Cardiac muscle cell (in vitro differentiated cells and primary cell): ENCODE measurements at places on chromosomes 1 and 21.
A peak's percentile ranks its signal among the peaks of the same experiment; 100 is the strongest.

DNA sequence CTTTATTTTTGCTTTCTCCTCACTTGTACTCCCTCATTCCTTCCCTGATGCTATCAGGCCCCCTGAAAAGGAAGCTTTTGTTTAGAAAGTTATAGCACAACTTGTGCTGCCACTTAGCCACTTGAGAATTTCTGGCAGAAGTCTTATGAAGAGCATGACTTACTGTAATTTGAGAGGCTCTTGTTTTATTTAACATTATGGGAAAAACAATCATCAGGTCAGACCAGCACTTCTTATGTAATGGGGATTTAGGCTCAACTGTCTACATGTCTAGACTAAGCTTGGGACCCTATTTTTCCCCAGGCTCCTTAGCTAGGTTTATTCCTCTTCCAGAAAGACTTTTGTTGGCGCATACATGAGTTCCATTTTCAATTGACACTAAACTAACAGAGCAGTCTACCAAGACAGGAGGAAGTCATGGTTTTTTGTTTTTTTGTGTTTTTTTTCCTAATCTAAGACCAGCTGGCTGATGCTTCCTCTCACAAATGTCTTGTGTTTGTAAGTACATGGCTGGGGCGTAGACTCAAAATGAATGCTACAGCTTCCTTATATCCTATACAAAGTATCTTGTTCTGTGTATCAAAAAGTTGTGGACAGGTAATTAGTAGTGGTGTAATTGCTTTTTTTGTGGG is 31.5 kb downstream of the TNFSF4 start:
- no peak overlapping the region for H3K27ac ChIP-seq
- no peak overlapping the region for H3K4me3 ChIP-seq
- no peaks in the 10 kb centered on the region for H3K4me1 ChIP-seq

DNA sequence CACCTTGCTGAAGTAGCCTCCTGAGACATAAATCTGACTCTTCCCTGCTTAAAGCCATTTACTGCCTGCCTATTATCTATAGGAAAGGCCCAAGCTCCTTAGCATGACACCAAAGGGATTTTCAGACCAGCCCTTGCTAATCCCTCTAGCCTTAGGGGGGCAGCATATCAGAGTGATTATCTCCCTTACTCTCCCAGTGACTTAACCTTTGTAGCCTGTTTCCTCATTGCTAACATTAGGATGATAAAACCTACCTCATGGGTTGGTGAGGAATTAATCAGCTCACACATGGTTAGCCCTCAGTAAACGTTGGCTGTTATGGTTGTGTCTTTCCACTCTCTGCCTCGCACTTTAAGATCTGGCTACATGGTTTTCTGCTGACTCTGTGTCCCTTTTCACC is 70.1 kb downstream of the ROR1 start:
- H3K27me3 ChIP-seq = no peaks in the 10 kb centered on the region
- no peak for DNase-seq
- no peak overlapping the region for H3K4me3 ChIP-seq
- H3K36me3 ChIP-seq = no peaks in the 10 kb centered on the region
- H3K27ac ChIP-seq = no peak overlapping the region

DNA sequence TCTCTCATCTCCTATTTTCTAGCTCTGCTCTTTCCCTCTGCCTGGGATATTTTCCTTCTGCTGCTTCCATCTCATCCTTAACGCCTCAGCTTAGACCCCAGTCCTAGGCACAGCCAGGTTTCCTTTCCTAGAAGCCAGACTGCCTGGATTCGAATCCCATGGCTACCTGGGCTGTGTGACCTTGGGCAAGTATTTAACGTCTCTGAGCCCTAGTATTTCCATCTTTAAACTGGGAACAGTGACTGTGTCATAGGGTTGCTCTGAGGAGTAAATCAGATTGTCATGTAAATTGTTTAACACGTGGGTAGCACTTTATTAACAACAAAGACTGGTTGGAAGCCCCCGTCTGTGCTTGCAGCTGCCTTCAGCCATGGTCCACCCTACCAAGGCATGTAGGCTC is 18.4 kb downstream of the DHRS3 start:
- H3K27me3 ChIP-seq = no peaks in the 10 kb centered on the region
- no peak overlapping the region for H3K4me3 ChIP-seq
- H3K27ac ChIP-seq = no peak overlapping the region
- DNase-seq = no peak
- no peaks in the 10 kb centered on the region for H3K36me3 ChIP-seq

GRCh38 chr1:168656485-168656884 is 72.5 kb downstream of the DPT start:
- H3K27me3 ChIP-seq = no peaks in the 10 kb centered on the region
- DNase-seq = no peak
- no peak overlapping the region for H3K27ac ChIP-seq

- no peaks in the 10 kb centered on the region for H3K27me3 ChIP-seq
- no peak overlapping the region for H3K27ac ChIP-seq
- peaks cover 7% of the 10 kb centered on the region for H3K4me1 ChIP-seq
- no peak overlapping the region for H3K4me3 ChIP-seq
These were observed 3.6 kb downstream of the NECAP2 start for GRCh38 chr1:16443975-16444770.

GRCh38 chr1:159171254-159171687 is at the start of gene CADM3:
TSS of gene CADM3 (plus strand) at chr1:159171615. CDS start at chr1:159171766, 151 bp downstream.
- no peak within 1 kb of the TSS for H3K27ac ChIP-seq
- peaks cover 18% of the 10 kb centered on the region for H3K27me3 ChIP-seq
- H3K4me3 ChIP-seq = peak within 1 kb of the TSS; percentile 74
- DNase-seq = peak; percentile 56

- peak overlapping the region; percentile 96 for H3K4me3 ChIP-seq
- H3K27ac ChIP-seq = peak overlapping the region; percentile 99
- H3K27me3 ChIP-seq = no peaks in the 10 kb centered on the region
- no peaks in the 10 kb centered on the region for H3K36me3 ChIP-seq
- H3K4me1 ChIP-seq = peaks cover 12% of the 10 kb centered on the region
These were observed 463 bp upstream of the PRRC2C start for GRCh38 chr1:171484760-171485374.

DNA sequence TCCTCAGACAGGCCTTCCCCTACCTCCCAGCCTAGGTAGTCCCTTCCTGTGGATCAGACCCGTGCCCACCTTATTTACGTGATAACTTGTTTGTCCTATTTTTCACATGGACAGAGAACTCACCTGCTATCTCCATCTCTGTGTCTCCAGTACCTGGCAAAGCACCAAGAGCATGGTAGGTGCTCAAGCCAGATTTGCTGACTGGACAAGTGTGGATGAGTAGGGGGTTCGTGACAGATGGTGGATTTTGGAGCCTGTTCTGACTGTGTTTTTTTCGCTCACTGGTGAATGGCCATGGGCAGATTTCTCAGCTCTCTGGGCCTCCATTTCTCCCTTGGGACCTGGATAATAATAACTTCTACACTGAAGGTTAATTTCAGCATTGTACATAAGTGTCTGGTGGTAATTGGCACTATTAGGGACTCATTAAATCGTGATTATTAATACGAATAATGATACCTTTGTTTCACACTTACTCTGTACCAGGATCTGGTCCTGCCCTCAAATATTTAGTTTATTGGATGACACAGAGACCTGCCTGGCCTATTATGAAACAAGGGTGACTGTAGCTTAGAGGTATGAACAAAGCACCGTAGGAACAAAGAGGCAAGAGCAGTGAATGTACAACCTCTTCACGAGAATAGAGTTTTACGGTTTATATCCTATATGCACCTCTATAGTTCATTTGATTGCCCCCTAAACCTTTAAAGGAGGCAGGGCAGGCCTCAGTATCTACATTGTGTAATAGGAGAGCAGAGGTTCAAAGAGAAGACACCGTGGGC is 24.5 kb upstream of the SLC26A9 start:
- H3K4me3 ChIP-seq = no peak overlapping the region
- H3K27ac ChIP-seq = no peak overlapping the region
- DNase-seq = no peak
- H3K36me3 ChIP-seq = no peaks in the 10 kb centered on the region
- H3K4me1 ChIP-seq = peaks cover 3% of the 10 kb centered on the region

GRCh38 chr21:42572906-42573495 is 59.3 kb downstream of the SLC37A1 start:
- no peaks in the 10 kb centered on the region for H3K4me1 ChIP-seq
- no peak overlapping the region for H3K4me3 ChIP-seq
- H3K36me3 ChIP-seq = no peaks in the 10 kb centered on the region
- no peak overlapping the region for H3K27ac ChIP-seq

GRCh38 chr1:31302709-31303441 is 6.0 kb downstream of the ZCCHC17 start:
- peak; percentile 50 for DNase-seq
- H3K27me3 ChIP-seq = no peaks in the 10 kb centered on the region
- no peaks in the 10 kb centered on the region for H3K36me3 ChIP-seq
- no peak overlapping the region for H3K4me3 ChIP-seq
- no peak overlapping the region for H3K27ac ChIP-seq

DNA sequence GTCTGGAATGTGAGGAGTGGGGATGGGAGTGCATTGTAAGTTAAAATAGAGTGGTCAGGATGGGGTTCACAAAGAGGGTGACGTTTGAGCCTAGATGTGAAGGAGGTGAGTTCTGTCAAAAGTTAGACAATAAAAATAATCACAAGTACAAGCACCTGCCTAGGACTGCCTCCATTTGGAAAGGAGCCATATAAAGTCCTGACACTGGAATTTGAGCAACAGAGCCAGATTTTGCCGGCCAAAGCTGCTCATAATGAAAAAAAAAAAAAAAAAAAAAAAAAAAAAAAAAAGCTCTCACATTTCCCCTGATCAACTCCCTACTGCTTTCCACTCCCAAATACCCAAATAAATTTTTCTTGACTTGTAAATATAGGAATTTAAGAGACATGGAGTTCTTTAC is 4.1 kb downstream of the PALMD start:
- H3K27ac ChIP-seq = no peak overlapping the region
- no peaks in the 10 kb centered on the region for H3K36me3 ChIP-seq
- no peak overlapping the region for H3K4me3 ChIP-seq
- peak; percentile 43 for DNase-seq
- peaks cover 15% of the 10 kb centered on the region for H3K4me1 ChIP-seq

DNA sequence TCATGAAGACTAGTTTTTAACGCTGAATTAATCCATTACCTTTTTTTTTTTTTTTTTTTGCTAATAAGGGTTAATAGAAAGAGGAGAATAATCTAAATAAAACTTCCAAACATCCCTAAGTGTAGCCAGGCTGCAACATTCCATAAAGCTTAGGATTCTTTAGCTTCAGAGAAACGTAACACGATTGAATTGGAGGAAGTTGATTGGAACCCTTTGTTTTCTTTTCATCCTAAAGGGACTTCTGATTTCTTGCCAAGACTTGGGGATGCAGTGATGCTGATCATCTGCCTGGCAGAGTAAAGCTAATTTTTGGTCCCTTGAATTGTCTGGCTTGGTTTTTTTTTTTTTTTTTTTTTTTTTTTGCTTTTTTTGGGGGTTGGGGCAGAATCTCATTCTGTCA is 142.9 kb downstream of the VPS13D start:
- H3K27me3 ChIP-seq = no peaks in the 10 kb centered on the region
- H3K4me3 ChIP-seq = no peak overlapping the region
- H3K27ac ChIP-seq = no peak overlapping the region
- no peaks in the 10 kb centered on the region for H3K4me1 ChIP-seq

GRCh38 chr1:32886004-32886827 is at the start of gene HPCA:
TSS of gene HPCA (plus strand) at chr1:32886491. CDS start at chr1:32888899, 2,408 bp downstream.
- DNase-seq = peak; percentile 95
- no peaks in the 10 kb centered on the region for H3K4me1 ChIP-seq
- H3K36me3 ChIP-seq = no peaks in the 10 kb centered on the region
- no peak within 1 kb of the TSS for H3K27ac ChIP-seq
- peaks cover 61% of the 10 kb centered on the region for H3K27me3 ChIP-seq

DNA sequence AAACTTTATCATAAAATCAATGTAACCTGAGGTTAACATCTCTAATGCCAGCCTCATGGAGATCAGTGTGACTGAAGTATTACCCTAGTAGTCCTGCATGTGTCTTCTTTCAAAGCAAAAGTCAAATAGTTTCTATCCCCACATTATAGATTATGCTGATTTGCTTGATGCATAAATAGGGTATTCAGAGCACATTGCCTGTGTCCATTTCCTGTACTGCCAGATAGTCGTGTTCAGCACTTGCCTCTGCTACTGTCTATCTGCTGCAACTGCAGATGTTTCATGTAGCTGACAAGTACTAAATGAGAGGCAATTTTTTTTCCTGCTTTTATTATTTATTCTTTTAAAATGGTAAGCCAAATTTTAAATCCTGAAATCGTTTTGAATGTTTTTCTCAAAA is 348.7 kb downstream of the CHRM3 start:
- H3K36me3 ChIP-seq = no peaks in the 10 kb centered on the region
- H3K4me1 ChIP-seq = peaks cover 24% of the 10 kb centered on the region
- H3K27me3 ChIP-seq = peaks cover 8% of the 10 kb centered on the region
- no peak overlapping the region for H3K4me3 ChIP-seq
- DNase-seq = no peak

GRCh38 chr1:183472488-183473216 is at the start of gene SMG7:
TSS of gene SMG7 (plus strand) at chr1:183472499. CDS start at chr1:183472621, 122 bp downstream.
- H3K27me3 ChIP-seq = no peaks in the 10 kb centered on the region
- H3K4me3 ChIP-seq = peak within 1 kb of the TSS; percentile 77
- H3K36me3 ChIP-seq = no peaks in the 10 kb centered on the region
- H3K4me1 ChIP-seq = peaks cover 12% of the 10 kb centered on the region

DNA sequence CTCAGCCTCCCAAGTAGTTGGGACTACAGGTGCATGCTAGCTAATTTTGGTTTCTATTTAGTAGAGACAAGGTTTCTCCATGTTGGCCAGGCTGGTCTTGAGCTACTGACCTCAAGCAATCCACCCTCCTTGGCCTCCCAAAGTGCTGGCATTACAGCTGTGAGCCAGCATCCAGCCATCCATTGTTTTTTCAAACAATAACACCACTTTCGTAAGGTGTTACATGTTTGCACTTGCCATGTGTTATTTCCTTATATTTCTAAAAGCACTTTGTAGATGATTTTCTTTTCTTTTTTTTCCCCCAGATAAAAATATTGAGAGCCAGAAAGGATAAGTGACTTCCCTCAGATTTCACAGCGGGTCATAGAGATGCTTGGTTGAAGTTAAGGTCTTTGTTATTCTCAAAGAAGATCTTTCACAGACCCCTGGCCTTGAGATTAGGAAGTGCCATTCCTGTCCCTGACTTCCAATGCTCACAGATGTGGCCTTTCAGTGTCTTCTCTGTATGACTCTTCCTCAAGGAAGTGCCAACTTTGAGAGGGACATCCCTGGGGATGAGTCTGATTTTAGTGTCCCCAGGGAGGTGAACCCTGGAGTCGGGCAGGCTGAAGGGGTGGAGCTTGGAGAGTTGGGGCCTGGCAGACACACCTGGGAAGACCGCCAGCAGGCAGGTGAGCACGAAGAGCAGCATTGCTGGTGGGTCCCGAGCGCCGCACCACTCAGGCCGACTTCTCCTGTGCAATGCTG is 6.3 kb downstream of the PIGR start:
- H3K4me1 ChIP-seq = peaks cover 14% of the 10 kb centered on the region
- H3K27me3 ChIP-seq = no peaks in the 10 kb centered on the region
- H3K36me3 ChIP-seq = no peaks in the 10 kb centered on the region
- H3K4me3 ChIP-seq = no peak overlapping the region
- no peak for DNase-seq

DNA sequence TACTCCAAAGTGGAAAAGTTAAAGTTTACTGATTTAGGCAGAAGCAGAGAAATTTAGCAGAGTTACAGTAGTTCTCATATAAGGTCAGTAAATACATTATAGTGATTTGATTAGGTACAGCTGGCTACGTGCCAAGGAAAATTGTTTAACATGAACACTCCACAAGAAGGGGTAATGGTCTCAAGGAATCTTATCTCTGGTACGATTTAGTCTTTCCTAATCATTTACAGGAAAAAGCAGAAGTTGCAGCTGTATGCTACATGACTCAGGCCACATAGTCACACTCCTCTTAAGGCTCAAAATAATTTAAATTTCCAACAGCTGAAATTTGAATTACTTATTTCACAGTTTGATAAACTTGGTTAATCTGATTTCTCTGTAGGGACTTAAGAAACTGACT is 36.9 kb upstream of the OR2B11 start:
- H3K4me1 ChIP-seq = no peaks in the 10 kb centered on the region
- no peak for DNase-seq
- H3K27ac ChIP-seq = no peak overlapping the region
- H3K4me3 ChIP-seq = no peak overlapping the region
